Naive thymus-derived CD8-positive, alpha-beta T cell (primary cell): ENCODE measurements at places on chromosomes 11 and 22. TPM values are rescaled to one million over a fixed set of nuclear protein-coding genes. Genes with fewer than 3 reads are reported as not detected.
A peak's percentile ranks its signal among the peaks of the same experiment; 100 is the strongest.

- no peak overlapping the region for H3K27ac ChIP-seq
- H3K4me1 ChIP-seq: no peaks in the 10 kb centered on the region
- DNase-seq: no peak
These were observed 160.5 kb upstream of the TTC12 start for GRCh38 chr11:113153847-113154246.

GRCh38 chr11:15073361-15074205 lies at the start of gene CALCB:
TSS of gene CALCB (plus strand) at chr11:15073593. CDS start at chr11:15074719, 1,126 bp downstream.
- H3K36me3 ChIP-seq: no peaks in the 10 kb centered on the region
- H3K4me3 ChIP-seq: peak within 1 kb of the TSS; percentile 91
- peak within 1 kb of the TSS; percentile 31 for H3K27ac ChIP-seq
- H3K27me3 ChIP-seq: peaks cover 32% of the 10 kb centered on the region
- peak; percentile 30 for DNase-seq

GRCh38 chr11:1559111-1559951 lies 12.7 kb downstream of the DUSP8 start:
- DNase-seq: no peak
- H3K36me3 ChIP-seq: peaks cover 3% of the 10 kb centered on the region
- H3K4me3 ChIP-seq: no peak overlapping the region
- no peak overlapping the region for H3K27ac ChIP-seq
- no peaks in the 10 kb centered on the region for H3K27me3 ChIP-seq

Gene CASP5
- not detected for total RNA-seq

DNA sequence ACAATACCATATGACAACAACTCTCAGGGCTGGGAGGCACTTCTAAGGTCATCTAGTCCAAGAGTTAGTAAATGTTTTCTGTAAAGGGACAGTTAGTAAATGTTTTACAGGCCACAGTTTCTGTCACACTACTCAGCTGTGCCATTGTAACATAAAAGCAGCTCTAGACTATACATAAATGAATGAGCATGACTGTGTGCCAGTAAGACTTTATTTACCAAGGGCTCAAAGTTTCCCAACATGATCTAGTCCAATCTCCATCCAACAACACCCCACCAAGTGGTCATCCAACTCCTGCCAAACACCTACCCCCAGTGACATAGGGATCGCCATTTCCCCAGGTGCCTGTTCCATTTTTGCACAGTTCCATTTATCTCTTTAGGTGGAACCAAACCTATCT lies 12.1 kb downstream of the SERGEF start:
- peaks cover 5% of the 10 kb centered on the region for H3K4me1 ChIP-seq
- H3K27ac ChIP-seq: no peak overlapping the region
- H3K36me3 ChIP-seq: peaks cover 24% of the 10 kb centered on the region
- H3K4me3 ChIP-seq: no peak overlapping the region
- H3K27me3 ChIP-seq: no peaks in the 10 kb centered on the region
